ENCODE measurements at places on chromosomes 6 and 20.

GRCh38 chr6:46052479-46052878 lies 36.8 kb upstream of the CLIC5 start:
- no peak overlapping the region for H3K4me3 ChIP-seq
- H3K36me3 ChIP-seq: no peaks in the 10 kb centered on the region
- peaks cover 2% of the 10 kb centered on the region for H3K27me3 ChIP-seq
- H3K4me1 ChIP-seq: no peaks in the 10 kb centered on the region
- DNase-seq: no peak
- no peak overlapping the region for H3K27ac ChIP-seq

GRCh38 chr6:16837217-16837972 lies 76.1 kb upstream of the ATXN1 start:
- no peaks in the 10 kb centered on the region for H3K27me3 ChIP-seq
- no peak overlapping the region for H3K4me3 ChIP-seq
- no peaks in the 10 kb centered on the region for H3K4me1 ChIP-seq
- H3K27ac ChIP-seq: no peak overlapping the region
- no peaks in the 10 kb centered on the region for H3K36me3 ChIP-seq
- DNase-seq: no peak

DNA sequence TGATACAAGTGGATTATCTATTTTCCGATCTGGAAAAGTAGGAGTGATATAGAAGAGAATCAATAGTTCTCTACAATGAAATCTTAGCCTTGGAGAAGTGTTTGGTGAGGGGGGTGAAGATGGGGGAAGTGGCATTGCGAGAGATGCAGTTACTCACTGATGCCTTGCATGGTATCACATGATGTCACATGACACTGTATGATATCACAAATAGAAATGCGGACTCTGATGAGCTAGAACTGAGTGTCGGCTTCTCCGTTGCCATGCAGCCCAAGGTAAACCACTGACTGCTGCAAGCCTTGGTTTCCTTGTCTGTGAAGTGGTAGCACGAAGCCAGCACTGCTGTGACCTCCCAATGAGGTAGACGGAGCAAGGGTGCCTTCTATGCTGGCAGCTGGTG lies 403.3 kb upstream of the AGPAT4 start:
- H3K4me3 ChIP-seq: no peak overlapping the region
- H3K27ac ChIP-seq: no peak overlapping the region
- no peak for DNase-seq
- H3K27me3 ChIP-seq: no peaks in the 10 kb centered on the region

DNA sequence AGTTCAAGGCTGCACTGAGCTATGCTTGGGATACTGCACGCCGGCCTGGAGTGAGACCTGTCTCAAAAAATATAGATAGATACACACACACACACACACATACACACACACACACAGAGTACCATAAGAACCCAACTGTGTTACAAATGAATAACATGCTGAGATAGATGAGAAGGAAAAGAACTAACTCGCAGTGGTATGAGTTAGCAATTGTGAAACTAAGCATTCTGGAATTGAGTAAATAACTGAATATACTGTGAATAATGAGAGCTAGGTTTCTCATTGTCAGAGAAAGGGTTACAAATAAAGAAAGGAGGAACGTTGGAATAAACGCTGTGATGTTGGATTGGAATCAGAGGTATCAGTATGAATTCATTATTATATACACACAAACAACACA lies 14.6 kb upstream of the FAXC start:
- no peaks in the 10 kb centered on the region for H3K36me3 ChIP-seq
- H3K27ac ChIP-seq: no peak overlapping the region
- H3K27me3 ChIP-seq: no peaks in the 10 kb centered on the region
- DNase-seq: no peak
- no peaks in the 10 kb centered on the region for H3K4me1 ChIP-seq
- no peak overlapping the region for H3K4me3 ChIP-seq

GRCh38 chr6:169915769-169916550 lies 164.5 kb downstream of the ERMARD start:
- H3K4me3 ChIP-seq: no peak overlapping the region
- no peak overlapping the region for H3K27ac ChIP-seq
- H3K27me3 ChIP-seq: no peaks in the 10 kb centered on the region
- no peaks in the 10 kb centered on the region for H3K36me3 ChIP-seq
- peaks cover 6% of the 10 kb centered on the region for H3K4me1 ChIP-seq
- DNase-seq: no peak

- H3K27me3 ChIP-seq: no peaks in the 10 kb centered on the region
- H3K27ac ChIP-seq: no peak overlapping the region
- H3K4me3 ChIP-seq: no peak overlapping the region
- DNase-seq: no peak
These were observed 136.9 kb upstream of the SGK1 start for GRCh38 chr6:134454794-134455193.

DNA sequence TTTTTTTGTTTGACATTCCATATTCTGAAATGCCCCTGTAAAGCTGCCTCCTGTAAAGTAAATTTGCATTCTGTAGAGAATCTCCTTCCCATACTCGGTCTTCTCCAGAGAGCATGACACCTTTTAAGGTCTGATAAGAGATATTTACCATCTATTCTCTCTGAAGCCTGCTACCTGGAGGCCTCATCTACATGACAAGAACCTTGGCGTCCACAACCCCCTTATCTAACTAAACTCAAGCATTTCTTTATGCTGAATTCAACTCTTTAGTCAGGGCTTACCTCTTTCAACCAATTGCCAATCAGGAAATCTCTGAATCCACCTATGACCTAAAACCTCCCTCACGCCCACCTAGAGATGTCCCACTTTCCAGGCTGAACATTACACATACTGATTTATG lies 51.6 kb downstream of the FAM184A start:
- DNase-seq: no peak
- no peak overlapping the region for H3K27ac ChIP-seq
- H3K36me3 ChIP-seq: no peaks in the 10 kb centered on the region
- no peaks in the 10 kb centered on the region for H3K27me3 ChIP-seq
- H3K4me3 ChIP-seq: no peak overlapping the region
- H3K4me1 ChIP-seq: no peaks in the 10 kb centered on the region

DNA sequence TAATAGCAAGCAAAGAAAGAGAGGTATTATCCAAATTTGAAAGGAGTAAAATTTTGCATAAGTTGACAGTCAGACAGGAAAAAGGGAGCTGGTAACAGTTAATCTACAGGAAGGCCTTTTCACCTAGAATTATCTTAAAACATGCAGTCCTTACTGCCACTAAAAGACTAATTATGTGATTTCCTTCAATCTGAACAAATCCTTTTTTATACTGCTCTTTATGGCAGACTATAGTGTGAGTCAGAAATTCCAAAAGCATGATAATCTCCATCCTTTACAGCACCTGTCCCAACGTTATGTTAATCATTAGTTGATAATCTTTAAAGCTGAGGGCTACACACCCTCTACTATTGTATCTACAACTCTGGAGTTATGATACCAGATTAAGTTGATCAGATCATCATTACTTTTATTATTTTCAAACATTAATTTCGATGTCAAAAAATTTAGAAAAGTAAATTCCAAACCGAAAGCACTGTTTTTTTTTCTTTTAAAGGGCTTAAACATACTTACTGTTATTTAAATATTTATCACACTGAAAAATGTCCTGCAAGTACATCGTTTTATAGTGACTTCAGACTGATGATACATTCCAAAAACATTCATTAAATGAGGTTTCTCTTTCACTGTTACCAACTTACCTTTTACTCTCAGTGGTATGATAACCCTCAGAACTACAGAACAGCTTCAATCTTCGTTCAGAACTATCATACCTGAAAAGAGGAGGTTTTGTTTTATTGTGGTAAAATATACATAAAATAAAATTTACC lies 33.2 kb upstream of the AKAP7 start:
- no peaks in the 10 kb centered on the region for H3K4me1 ChIP-seq
- H3K27ac ChIP-seq: no peak overlapping the region
- H3K27me3 ChIP-seq: no peaks in the 10 kb centered on the region
- no peak overlapping the region for H3K4me3 ChIP-seq

DNA sequence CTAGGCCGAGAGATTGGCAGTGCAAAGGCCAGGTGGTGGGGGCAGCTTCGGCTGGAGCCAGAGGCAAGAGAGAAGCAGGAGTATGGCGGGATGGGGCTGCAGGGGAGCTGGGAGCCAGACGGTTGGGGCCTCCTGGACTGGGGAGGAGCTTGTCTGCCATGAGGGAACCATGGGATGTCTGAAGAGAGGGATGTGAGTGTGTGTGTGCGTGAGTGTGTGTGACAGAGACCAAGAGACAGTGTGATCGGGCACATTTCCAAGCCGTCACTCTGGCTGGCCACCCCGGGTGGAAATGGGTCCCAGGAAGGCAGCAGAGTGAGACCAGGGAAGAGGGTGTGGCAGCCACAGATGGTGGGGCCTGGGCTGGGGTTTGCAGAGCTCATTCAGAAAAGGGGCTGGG lies 13.8 kb downstream of the PHACTR3 start:
- H3K4me3 ChIP-seq: no peak overlapping the region
- DNase-seq: no peak
- H3K36me3 ChIP-seq: no peaks in the 10 kb centered on the region
- H3K27ac ChIP-seq: no peak overlapping the region

- no peak for DNase-seq
- no peaks in the 10 kb centered on the region for H3K4me1 ChIP-seq
- H3K4me3 ChIP-seq: no peak overlapping the region
- H3K27me3 ChIP-seq: no peaks in the 10 kb centered on the region
- H3K36me3 ChIP-seq: no peaks in the 10 kb centered on the region
These were observed 336.1 kb upstream of the POU3F2 start for GRCh38 chr6:98498144-98498775.

DNA sequence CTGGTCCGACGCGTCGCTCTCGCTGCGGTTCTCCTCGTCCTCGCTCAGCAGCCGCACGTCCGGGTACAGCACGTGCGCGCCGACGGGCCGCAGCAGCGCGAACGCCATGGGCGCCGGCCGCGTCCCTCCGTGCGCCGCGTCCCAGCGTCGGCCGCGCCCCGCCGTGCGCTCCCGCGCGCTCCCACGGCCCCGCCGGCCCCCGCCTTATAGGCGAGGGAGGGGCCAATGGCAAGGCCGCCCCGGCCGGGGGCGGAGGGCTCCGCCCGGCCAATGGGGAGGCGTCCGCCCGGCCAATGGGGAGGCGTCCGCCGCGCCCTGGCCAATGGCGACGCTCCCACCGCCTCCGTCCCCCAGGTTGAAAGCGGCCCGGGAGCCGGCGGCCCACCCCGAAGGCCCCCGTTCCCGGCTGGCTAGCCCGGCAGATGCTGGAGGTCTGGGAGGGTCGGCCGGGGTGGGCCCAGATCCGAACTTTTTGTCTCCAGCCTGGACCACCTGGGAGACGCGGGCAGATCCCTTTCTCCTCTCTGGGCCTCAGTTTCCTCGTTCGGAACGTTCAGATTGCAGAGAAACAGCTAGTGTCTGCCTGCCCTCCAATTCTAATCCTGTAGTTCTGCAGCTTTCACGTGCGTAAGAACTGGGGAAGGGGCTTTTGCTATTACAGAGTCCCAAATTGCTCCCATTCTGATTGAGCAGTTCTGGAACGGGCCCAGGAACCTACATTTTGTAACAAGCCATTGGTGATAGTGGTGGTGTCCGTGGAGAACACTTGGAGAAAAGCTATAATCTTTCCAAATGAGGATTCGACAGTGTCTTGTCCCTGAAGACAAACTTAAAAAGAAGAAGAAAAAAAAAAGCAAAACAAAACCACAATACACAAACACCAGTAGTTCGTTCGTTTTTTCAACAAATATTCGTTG lies at the start of gene TCF15:
Gene TCF15 (minus strand): TSS at position 180 of the 917 bp plus-strand sequence. CDS start 72 bp downstream, at position 108.
- peaks cover 3% of the 10 kb centered on the region for H3K4me1 ChIP-seq
- peaks cover 26% of the 10 kb centered on the region for H3K27me3 ChIP-seq
- H3K36me3 ChIP-seq: no peaks in the 10 kb centered on the region

GRCh38 chr20:63264519-63264918 lies 8.1 kb upstream of the ARFGAP1 start:
- no peak overlapping the region for H3K4me3 ChIP-seq
- no peak for DNase-seq
- H3K4me1 ChIP-seq: no peaks in the 10 kb centered on the region
- no peaks in the 10 kb centered on the region for H3K36me3 ChIP-seq
- peaks cover 6% of the 10 kb centered on the region for H3K27me3 ChIP-seq
- no peak overlapping the region for H3K27ac ChIP-seq
